ENCODE measurements at places on chromosomes 16 and 17.

DNA sequence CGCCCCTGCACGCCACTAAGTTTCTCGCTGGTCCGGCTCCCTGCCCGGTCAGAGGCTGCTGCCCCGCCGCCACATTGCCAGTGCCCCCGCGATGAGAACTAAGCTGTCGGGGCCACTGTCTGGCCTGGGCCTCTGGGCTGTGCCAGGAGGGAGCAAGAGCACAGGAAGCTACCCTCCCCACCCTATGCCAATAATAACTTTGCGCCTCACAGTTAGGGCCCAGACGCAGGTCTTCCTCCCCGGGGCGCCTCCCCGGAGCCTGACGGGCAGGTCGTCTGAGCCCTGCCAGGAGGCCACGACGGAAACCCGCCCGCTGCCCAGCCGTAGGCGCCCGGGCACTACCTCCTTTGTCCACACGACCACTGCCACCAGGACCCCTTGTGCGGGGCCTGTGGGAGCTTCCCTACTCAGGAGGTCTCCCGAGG lies 1.5 kb downstream of the ZFPM1 start:
- DNase-seq = no peak

DNA sequence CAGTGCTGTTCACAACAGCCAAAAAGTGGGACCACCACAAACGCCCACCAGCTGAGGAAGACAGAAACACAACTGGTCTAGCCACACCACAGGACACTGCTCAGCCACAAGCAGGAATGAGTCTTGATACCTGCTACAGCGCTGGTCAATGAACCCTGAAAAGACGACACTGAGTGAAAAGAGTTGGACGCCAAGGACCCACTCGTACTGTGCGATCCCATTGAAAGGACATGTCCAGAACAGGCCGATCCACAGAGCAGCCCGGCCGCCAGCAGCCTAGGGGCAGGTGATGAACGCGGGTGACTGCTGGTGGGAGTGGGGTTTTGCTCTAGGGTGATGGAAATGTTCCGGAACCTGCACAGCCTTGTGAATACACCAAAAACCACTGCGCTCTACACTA lies 10.6 kb upstream of the SLC38A8 start:
- DNase-seq = no peak

DNA sequence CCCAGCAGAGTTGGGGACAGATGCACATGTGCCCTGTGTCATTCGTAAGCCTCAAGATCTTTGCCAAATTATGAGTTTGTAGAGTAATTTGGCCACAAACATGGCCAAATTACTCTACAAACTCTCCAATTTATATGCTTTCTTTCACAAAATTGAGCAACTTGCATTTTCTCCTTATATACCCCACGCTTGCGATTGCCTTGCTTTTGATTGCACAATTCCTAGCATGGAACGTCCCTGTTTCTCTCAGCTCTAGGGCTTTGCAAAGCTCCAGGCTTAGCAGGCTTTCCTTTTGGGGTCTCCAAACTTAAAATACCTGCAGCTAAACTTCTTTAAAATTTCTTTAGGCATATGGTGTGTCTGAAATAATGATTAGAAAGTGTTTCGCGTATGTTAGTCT lies 28.5 kb upstream of the MAF start:
- no peak for DNase-seq

- DNase-seq = no peak
Observed at GRCh38 chr16:47028767-47029377, 55.4 kb upstream of the DNAJA2 start.

- no peak for DNase-seq
Observed at GRCh38 chr16:68259007-68259825, 5.1 kb upstream of the SLC7A6 start.

GRCh38 chr16:17034477-17035252 lies 436.1 kb downstream of the XYLT1 start:
- no peak for DNase-seq

- no peak for DNase-seq
Observed at GRCh38 chr16:54509456-54509855, 222.9 kb upstream of the IRX3 start.

- DNase-seq = no peak
Observed at GRCh38 chr16:86389566-86390328, 120.6 kb upstream of the FOXF1 start.
